ENCODE measurements at places on chromosomes 2 and 18.

DNA sequence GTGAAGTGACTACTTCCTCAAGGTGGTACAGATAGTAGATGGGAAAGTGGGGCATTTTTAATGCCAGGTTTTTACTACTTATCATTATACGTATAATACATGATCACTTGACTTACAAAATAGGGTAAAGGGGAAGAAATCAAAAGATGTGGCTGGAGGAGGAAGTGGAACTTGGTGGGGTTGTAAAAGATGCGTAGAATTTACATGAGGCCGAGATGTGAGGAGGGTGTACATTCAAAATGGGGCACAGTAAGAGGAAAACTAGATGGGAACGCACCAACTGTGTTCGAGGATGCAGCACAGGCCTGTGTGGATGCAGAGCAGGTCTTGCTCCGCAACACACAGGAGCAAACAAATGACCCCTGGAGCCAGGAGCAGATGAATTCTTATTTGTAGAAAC is 403.3 kb downstream of the TXNL1 start:
- DNase-seq = no peak

GRCh38 chr2:113260991-113261390 is 17.7 kb downstream of the PAX8 start:
- DNase-seq = no peak

DNA sequence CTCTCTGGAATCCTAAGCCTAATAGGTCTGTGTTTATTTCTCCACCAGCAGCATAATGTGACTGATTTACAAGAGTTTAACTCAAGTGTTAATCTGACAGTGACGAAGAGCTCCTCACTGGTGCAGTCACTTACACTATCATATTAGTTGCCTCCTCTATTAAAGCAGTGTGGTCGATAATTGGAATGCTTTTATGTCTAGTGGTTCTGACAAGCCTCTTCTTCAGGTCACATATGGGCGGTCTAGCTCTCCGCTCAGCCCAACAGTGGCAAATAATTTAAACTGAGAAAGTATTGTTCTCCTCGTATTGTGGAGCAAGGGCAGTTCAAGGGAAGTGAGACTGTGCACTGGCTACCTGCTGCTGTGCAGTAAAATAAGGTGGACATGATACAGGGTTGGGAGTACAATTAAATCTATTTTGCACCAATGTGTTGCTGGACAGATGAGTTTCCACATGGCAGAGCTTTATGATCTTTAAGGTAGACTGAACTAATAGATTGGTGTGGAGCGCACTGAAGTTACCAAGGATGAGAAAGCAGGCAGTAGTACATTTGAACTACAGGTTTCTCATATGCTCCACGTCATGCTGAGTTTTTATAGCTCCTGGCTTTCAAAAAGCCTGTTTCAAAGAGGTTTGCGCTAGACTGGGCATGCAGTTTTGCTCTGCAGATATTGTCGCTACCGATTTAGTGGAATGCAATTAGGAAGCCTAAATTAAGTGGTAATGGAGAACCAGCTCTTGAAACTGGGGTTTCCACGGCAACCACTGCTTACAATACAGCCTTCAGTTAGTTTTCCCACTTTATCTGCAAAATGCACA is 151.7 kb upstream of the POU3F3 start:
- no peak for DNase-seq

DNA sequence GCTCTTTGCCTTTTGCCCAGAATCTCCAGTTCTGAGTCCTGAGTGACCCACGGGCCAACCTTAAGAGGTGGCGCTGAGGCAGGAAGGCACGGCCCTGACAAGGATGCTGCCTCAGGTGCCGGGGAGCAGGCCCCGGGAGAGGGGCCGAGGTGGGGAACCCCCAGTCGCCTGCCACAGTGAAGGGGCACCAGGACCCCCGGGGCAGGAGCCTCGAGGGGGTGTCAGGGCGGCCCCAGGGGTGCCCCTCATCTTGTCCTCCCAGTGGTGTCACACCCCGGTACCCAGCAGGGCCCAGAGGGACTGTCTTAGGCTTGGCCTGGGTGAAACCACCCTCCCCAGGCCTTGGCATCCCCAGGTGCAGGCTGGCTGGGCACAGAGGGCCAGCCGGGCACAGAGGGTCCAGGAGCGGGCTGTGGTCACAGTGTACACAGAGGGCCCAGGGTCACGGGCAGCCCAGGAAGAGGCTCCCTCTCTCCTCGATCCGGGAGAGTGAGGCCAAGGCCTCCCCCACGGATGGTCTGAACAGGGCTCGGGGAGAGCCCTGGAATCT is 1.0 kb downstream of the PDCD1 start:
- DNase-seq = no peak

- peak; percentile 94 for DNase-seq
These were observed 67.6 kb upstream of the ZFP36L2 start for GRCh38 chr2:43293744-43294695.

DNA sequence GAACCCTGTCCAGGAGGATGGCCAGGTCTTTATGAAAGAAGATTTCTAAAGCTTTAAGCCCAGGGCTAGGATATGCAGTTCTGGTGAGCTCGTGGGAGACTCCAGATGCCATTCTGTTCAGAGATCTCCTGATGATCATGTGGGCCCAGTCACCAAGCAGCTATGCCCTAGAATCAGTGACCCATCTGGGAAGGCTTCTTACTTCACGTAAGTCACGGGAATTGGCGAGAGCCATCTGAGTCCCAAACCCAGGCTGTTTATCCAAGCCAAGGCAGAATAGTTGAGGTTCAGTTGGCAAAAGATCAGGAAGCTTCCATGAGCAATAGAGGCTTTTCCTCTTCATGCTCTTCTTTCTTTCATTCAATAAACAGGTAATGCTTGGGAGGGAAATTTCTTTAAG is 23.9 kb downstream of the ANTXR1 start:
- no peak for DNase-seq

DNA sequence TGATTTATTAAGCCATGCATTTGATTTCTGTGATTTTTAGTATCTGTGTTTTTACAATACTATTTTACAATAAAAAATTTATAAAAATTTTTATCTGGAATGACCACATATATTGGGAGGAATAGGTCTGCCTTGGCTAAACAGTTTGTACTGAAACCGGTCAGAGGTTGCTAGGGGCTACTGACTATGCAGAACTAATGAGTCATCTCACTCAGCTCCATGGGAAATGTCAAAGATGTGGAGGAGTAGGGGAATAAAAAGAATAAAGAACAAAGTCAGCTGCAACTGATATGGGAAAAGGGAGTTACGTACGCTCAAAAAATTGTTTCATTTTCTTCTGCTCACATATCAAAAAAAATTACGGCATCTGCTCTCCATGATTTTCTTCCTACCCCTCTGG is 8.6 kb upstream of the TMEM163 start:
- DNase-seq = no peak

DNA sequence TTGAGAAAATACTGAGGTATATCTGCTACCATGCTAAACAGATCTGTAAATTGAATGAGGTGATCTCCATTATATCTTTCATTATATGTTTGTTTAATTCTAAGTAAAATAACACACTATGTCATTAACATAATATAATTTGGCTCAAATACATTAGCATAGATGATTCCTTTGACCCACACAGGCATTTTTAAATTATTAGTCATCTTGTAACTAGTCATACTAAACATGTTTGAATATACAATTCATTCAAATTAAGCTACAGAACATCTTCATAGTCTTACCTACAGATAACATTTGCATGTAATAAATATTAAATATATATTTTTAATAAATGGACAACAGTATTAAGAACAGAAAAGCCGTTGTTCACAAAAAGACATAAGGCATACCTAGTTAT is 52.7 kb upstream of the KYNU start:
- DNase-seq = no peak

- no peak for DNase-seq
These were observed 391.7 kb downstream of the TNS1 start for GRCh38 chr2:217611056-217611455.

- DNase-seq = no peak
These were observed 281.5 kb downstream of the NEDD4L start for GRCh38 chr18:58325494-58325893.

DNA sequence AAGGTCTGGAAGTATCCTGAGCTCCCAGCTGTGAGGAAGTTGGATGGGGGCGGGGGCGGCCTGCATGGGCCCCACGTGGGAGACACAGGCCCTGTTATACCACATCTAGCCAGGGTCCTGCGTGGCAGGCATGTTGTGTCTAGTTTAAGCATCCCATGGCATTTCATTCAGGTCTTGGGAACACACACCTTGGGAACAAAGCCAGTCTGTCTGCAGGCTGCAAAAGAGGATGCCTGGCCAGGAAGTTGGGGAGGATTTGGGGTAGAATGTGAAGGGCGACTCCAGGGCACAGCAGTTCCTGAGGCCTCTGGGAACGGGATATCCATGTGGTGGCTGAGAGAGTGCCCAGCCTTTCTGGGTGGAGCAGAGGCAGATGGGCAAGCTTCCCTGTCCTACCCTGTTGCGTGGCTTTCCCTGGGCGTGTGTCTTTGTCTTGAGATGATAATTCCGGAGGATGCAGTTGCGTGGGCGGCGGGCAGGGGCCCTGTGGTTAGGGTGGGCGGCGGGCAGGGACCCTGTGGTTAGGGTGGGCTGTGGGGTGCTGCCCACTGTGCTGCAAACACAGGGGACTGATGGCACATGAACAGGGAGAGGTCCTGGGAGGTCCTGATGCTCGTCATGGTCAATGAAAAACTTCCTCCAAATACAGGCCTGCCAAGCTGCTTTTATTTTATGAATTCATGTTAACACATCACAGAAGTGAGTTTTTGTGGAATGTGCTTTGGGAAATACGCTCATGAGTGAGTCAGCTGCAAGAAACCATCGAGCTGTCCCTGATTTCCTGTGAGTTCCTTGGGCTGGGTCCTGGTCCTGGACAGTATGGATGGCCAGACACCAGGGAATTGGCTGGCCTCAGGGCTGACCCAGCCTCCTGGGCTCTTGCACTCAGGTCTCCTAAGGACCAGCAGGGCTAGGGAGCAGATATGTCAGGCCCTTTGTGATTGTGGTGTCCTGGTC is 90.0 kb upstream of the HS6ST1 start:
- DNase-seq = no peak

GRCh38 chr18:39990540-39990939 is 1964.5 kb upstream of the PIK3C3 start:
- DNase-seq = no peak

GRCh38 chr2:37635504-37636380 is 35.7 kb downstream of the CDC42EP3 start:
- peak; percentile 95 for DNase-seq

GRCh38 chr2:152223977-152224376 is 48.4 kb upstream of the STAM2 start:
- no peak for DNase-seq

- DNase-seq = no peak
These were observed 7.6 kb downstream of the CTAGE1 start for GRCh38 chr18:22410126-22410525.

DNA sequence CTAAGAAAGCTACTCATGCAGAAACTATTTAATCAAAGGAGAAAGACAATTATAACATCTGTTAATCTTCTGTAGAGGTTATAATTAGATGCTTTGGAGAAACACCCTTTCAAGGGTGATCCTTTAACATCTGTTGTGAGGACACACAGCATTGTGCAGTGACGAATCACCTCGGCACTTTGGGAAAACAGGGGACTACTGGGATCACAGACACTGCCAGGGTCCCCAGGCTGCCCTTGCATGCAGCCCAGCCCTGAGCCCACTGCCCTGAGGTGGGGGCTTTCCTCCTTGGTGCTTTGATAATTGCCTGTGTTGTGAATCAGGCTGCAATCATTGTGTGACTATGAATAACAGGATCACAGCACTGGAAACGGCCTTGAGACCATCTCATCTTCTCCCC is 10.6 kb downstream of the NCKAP5 start:
- no peak for DNase-seq

DNA sequence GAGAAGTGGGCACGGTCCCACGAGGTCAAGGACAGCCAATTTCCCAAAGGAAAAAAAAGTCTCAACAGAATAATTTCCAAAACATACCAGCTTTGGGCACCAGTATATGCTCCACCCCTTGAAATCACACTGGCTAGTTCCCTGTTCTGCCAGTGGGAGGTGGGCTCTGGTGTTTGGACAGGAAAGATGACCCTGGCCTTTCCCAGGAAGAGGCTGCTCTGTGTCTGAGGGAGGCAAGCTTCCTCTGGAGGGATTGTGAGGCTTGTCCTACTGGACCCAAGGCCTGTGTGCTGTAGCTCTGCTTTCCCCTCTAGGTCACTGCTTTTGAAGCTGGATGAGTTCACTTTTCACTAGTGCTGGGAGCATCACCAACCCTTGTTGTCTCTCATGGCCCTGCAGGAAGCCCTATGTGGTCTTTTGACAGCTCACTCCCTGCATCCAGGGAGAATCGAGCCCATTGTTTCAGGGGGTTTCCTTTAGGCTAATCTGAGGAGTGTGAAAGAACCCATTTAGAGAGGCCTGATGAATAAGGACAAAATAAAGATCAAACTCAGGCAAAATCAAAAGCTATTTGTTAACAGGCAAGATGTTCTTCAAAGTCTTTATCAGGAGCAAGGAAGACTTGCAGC is 36.3 kb downstream of the CXCR4 start:
- no peak for DNase-seq

DNA sequence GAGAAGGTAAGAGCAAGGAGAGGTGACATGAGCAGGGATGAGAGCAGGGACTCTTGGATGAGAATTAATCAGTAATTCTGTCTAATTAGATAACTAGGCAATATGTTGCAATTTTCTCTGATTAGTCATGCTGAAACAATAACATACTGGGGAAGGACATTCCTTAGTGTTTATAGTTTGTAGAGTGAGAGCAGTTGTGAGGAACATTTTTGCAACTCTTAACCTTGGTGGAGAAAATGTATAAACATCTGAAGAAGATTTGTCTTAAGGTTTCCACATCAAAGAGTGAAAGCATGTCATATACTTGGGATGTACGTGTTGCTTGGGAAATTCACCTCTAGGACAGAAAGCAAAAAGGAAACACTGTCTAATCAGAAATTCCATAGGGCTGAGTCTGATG is 955.4 kb upstream of the FANCL start:
- DNase-seq = no peak

GRCh38 chr2:195642027-195642678 is 14.9 kb upstream of the SLC39A10 start:
- no peak for DNase-seq

GRCh38 chr18:75192899-75193298 is 16.0 kb downstream of the PTGR3 start:
- no peak for DNase-seq

DNA sequence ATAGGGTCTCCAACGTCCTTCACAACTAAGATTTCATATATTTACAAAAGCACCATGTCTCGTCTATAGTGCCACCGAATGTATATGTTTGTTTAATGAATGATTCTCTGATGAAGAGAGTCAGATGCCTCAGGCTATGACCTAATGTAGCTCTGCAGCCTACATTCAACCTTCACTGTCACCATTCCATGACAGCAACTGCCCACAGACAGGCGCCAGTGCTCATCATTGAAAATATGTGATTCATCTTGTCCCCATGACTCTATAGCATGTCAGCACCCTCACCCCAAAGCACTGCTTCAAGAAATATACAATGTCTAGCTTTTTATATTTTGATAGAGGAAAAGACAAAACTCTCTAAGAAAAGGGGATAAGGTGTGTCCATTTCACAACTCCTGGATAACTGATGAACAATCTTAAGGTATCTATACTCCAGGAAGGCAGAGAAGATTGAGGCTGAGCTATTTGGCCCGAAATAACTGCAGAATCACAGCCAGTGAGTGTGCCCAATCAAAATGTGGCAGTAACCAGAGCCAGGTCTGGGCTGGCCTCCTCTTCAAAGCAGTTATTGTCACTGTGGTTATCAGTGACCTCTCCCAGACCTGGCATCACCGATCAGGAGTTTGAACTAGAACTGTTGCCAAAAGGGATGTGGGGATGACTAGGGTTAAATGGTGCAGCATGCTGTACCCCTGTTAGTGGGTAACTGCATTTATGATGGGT is 246.6 kb downstream of the SETBP1 start:
- no peak for DNase-seq

- DNase-seq = no peak
These were observed 194.6 kb upstream of the MEIS1 start for GRCh38 chr2:66240286-66240685.

All from activated CD4-positive, alpha-beta T cell treated with anti-CD3 and anti-CD28 coated beads, Interleukin-2, amount 50 U/mL, for 16 hours (primary cell).